Stimulated activated CD4-positive, alpha-beta T cell treated with anti-CD3 and anti-CD28 coated beads, Interleukin-1b, Interleukin-23, amount 100 ng/mL, for 4 hours (primary cell): ENCODE measurements at places on chromosomes 16 and 17.
A peak's percentile ranks its signal among the peaks of the same experiment; 100 is the strongest.

DNA sequence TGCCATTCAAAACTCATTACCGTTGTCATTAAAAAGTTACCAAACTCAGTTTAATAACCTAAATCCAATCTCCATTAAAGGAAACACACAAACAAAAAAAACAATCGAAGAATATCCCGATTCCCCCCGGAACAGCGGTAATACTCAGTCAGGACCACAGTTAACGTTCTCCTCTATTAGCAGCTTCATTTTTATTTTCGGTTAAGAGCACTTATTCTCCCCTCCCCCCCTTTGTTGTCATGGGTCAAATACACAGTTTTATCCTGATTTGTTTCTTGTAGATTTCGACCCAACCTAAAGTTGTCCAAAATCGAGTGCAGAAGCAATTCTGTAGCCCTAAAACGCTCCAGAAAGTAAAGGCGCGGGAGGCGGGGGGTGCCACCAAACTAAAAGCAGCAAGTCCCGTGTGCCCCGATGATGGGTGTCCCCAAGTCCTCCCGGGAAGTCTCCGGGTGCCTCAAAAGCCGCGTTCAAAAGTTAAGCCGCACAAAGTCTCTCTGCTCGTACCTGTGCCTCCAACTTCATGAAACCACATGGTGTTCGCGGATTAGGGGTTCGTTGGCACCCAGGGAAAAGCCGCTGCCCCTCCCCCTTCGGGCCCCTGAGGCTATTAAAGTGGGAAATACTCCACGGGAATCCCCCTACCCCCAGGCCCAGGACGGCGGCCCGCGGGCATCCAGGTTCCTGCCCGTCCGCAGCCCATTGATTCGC lies 996 bp downstream of the SUMO2 start:
- peak; percentile 18 for DNase-seq

DNA sequence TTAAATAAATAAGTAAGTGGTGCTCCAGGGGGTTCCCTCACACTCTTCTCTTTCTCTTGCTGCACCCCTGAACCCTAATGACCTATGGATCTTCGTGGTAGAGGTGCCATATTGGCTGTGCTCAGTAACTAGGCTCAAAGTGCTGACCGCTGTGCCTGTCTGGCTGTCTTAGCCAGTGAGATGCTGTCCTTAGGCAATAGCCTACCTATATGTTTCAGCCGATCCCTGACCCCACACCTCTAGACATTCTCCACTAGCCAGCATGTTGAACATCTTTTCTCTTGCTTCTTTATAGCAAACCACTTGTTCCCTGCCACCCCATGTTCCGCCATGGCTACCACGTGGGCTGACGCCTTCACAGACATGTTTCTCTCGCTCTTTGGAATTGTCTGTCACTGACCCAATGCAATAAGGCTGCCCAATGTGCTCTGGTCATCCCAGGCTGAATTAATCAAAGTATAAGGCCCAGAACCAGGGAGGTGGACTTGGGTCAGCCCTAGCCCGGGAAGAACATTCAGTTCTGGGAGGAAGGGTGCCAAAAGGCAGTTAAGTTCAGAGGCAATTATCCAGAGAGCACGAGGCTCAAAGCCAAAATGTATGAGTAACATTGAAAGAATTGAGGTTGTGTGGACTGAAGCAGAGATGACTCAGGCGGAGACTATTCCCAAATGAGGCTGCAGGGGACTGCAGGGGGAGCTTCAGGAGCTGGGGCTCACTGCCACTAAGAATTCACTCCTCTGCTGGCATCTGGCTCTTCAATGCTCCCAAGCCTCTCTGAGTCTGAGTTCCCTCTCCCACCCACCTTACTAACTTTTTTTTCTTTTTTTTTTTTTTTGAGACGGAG lies 28.7 kb upstream of the TNRC6A start:
- DNase-seq: no peak

GRCh38 chr17:66430846-66431795 lies 128.7 kb downstream of the PRKCA start:
- no peak for DNase-seq

DNA sequence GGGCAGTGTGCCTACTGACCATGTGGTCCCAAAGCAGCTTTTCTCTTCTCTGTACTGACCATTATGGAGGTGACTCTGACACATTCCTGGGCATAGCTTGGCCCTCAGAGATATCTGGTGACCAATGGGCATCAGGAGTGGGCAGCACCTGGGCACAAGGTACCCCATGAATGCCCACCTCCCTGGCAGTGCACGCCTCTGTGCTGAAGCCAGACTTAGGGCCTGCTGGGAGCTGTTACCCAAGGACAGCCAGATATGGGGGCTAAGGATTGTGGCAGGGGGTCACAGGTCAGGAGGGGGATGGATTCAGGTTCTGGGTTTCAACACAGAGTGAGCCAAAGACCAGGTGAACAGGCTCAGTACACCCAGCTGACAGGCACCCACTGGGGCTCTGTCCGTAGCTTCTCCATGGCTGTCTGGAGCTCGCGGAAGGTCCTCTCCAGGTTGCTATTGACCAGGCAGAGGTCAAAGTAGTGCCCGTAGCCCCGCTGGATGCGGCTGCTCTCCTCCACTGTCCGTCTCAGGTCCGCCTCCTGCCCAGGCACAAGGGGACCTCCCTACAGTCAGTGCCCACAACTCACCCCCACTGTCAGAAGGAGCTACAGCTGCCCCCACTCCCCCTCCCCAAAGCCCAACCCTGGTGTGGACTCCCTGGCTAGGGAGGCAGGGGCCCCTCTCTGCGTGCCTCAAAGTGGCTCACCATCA lies 29.7 kb downstream of the MPP2 start:
- no peak for DNase-seq

DNA sequence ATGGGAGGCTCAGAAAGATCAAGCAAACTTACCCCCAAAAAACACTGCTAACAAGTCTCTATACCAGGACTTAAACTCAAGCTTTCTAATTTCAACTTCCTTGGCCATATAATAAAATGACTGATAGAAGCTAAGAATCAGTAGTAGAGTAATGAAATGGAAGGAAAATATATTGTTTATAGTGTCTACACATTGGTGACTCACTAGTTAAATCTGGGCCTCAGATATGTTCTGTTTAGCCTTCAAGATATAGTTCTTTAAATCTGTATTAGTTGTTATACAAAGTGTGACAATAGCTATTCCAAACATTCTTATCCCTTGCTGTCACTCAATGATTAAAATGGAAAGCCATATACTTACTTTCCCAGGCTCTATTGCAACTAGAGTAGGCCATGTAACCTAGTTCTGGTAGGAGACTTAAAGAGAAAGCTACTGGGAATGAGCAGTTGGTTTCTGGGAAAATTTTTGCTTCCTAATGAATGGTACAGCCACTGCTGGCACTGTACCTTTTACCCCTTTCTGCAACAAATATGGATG lies 18.3 kb downstream of the SSH2 start:
- DNase-seq: no peak

GRCh38 chr16:56363781-56364565 lies 61.4 kb downstream of the AMFR start:
- DNase-seq: no peak

DNA sequence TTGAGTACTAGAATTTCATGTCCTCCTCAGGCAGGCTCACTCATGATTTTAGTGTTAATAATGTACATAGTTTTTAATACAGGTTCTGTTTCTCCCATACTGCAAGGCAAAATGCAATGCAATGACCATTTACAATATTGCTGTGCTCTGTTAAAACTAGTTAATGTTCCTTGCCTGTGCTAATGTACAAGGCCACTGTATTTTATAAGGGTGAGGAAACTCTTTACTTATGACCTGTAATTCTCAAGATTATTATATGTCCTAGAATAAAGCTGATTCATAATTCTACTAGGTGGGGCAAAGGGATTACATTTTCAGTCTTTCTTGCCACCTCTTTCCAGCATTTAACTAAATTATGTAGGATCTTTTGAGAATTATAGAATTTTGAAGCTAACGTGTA lies 19.4 kb downstream of the TMIGD1 start:
- DNase-seq: no peak

DNA sequence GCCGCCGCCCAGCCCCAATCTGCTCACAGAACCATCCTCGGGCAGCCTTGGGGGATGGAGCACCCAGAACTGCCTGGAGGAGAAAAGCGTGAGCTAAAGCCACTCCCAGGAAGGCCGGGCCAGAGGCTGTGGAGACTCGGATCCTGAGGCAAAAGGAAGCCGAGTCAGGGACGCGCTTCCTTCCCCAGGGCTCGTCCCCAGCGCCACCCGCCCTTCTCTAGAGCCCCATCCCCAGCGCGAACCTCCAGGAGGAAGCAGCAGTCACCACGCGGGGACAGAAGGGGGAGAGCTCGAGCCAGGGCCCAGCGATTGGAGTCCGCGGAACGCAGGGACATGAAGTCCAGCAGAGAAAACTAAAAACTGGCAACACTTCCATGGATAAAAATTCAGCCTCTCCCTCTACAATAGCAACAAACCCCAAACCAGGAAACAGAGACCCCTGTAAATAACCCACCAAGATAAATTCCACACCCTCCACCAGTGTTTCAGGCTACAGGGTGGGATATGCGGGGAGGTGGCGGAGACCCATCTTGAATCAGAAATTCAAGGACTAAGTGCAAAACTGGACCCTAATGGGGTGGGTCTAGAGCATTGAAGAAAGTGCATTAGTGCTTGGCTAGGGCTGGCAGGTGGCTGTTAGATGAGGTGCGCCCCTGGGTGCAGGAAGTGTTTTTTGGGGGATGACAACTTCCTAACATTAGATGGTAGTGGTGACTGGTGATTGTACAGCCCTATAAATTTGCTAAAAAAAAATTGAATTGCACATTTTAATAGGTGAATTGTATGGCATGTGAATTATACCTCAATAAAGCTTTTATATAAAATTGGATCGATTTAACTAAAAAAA lies 116.1 kb upstream of the METRNL start:
- DNase-seq: no peak

DNA sequence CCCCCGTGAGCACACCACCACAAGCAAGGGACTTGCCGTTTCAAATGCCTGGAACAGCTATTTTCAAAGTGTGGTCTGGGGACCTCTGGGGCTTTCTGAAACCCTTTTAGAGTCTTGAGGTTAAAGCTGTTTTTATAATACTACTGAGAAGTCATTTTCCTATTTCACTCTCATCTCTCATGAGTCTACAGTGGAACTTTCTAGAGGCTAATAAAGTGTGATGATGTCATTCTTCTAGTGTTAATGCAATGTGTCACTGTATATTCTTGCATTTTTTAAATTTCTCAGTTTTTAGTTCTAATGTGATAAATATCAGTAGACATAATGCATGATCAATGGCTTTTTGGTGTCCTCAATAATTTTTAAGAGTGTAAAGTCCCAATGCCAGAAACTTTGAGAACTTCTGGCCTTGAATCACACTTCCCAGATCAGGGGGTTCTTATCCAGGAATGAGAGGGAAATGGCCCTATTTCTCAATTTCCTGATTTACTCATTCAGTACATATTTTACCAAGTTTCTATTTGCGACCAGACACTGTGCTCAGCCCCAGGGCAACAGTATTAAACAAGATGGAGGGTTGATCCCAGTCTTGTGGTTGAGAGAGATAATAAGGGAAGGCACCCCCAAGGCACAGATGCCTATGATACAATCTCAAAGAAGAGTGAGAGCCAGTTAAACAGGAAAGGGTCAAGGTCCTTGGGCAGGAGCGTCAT lies 444.0 kb downstream of the HS3ST3B1 start:
- no peak for DNase-seq

DNA sequence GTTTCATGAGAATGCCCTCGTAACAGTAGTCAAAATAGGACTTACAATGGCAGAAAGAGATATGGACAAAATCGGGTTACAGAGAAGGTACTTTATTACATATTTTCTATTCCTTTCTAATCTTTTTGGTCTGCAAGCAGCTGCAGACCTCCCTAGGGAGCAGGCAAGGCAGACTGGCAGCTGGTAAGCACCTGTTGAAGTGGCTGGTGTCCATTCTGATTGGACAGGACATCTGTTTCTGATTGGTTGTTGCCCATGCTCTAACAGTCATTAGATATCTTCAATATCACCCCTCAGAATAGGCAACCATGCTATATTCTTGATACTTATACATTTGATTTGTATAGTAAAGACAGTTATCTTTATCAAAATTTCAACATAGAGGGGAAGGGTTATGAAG lies 606.3 kb downstream of the KCNJ2 start:
- DNase-seq: no peak

- DNase-seq: peak; percentile 62
Measured at GRCh38 chr17:49851387-49852291, 3.8 kb upstream of the TAC4 start.

DNA sequence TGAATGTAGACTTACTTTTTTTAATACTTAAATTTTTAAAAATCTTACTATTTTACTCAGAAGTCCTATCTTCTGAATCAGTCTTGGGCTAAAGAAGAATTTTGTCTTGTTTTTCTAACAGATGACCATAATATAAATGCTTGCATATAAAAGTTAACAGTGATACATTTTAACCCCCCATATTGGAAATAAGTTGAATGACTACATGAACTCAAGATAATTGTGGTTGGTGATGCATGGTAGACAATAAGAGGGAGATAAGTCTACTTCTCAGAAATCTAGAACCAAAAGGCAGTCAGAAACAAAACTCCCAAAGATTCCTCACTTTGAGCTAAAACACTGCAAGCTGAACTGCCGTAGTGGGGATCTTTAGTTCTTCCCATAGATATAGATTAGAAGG lies 868.4 kb upstream of the SOX9 start:
- DNase-seq: no peak

- no peak for DNase-seq
Measured at GRCh38 chr17:80885947-80886582, 105.6 kb upstream of the CHMP6 start.

GRCh38 chr16:49884033-49885015 lies 28.4 kb upstream of the ZNF423 start:
- no peak for DNase-seq

DNA sequence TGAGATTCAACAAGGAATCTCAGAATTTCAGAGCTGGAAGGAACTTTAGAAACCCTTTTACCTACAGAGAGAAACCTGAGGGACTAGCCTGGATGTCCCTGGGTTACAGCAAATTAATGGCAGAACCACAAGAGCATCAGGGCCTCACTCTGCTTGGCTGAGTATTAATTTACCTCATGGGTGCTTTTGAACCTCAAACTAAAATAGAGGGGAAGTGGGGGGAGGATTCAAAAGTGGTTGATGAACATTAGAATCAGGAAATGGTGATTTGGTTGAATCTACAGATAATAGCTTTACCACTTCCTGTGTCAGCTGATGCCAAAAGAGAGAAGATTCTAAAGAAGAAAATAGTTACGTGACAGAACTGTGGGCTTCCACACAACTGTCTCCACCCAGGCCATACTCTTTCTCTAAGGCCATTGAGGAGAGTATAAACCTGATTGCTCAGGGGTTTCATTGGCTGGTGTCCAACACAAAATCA lies 11.3 kb upstream of the SKAP1 start:
- DNase-seq: no peak
